ENCODE measurements at places on chromosomes 1 and 21.

DNA sequence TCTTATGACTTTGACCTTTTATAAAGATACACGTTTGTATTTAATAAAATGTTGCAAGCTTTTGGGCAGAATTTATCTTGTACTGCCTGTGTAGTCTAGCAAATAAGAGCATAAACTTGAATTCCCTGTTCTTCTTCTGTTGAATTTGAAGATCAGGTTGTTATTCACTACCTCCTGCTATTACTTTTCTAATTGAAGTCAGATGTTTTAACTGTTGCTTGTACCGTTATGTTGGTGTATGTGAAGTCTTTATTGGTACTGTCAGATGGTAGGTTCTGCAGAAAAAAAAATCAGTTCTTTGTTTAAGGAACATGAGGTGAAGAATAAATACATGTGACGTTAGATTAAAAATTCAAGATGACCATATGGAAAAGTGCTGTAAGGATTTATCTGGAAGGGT lies 69.1 kb downstream of the DYRK1A start:
- no peak for DNase-seq

- DNase-seq: no peak
Observed at GRCh38 chr1:76542359-76542758, 324.9 kb upstream of the ST6GALNAC5 start.

DNA sequence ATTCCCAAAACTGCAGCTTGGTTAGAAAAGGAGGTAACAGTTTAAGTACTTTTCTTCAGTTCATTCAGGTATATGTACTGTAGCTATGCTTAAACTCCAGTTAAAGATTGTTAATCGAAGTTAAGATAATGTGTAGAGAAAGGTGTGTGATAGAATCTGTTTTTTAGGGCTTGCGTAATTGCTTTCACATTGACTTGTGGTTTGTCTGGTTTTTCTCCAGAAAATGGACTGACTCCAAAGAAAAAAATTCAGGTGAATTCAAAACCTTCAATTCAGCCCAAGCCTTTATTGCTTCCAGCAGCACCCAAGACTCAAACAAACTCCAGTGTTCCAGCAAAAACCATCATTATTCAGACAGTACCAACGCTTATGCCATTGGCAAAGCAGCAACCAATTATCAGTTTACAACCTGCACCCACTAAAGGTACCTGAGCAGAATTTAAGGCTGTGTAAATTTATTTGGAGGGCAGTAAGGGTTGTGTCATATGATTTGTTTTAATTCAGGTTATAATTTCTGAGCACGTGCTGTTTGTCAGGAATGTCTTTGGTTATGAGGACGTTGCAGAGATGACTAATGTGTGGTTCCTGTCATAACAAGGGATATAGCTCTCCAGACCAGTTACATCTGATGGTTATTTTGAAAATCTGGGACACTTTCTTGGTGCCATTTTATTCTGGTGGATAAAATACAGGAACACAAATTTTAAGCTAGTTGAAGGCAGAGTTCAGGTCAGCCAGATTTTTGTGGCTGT lies 26.0 kb downstream of the ATF6 start:
- DNase-seq: no peak

- no peak for DNase-seq
Observed at GRCh38 chr21:42706765-42707164, 53.3 kb downstream of the PDE9A start.

- DNase-seq: peak; percentile 26
Observed at GRCh38 chr1:174021591-174022079, 522 bp downstream of the RC3H1 start.

- no peak for DNase-seq
Observed at GRCh38 chr1:107549152-107549810, 408.4 kb downstream of the NTNG1 start.

DNA sequence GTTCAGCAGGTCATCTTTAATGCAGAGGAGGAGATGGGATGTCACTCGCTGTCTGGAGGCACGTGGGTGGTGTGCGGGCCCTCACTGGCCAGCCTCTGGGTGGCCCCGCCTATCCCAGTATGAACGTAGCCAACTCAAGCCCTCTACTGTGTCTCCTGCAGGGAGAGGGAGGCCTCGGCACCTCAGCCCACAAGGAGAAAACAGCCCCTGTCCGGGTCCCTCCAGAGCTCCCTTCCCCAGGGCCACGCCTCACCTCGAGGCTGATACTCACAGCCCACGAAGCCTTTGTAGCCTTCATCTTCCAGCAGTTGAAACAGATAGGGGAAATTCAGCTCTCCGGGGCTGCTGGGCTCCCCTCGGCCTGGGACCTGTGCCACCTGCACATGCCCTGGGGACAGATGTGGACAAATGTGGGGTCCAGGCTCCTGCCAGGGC lies 2.6 kb downstream of the HYI start:
- no peak for DNase-seq

DNA sequence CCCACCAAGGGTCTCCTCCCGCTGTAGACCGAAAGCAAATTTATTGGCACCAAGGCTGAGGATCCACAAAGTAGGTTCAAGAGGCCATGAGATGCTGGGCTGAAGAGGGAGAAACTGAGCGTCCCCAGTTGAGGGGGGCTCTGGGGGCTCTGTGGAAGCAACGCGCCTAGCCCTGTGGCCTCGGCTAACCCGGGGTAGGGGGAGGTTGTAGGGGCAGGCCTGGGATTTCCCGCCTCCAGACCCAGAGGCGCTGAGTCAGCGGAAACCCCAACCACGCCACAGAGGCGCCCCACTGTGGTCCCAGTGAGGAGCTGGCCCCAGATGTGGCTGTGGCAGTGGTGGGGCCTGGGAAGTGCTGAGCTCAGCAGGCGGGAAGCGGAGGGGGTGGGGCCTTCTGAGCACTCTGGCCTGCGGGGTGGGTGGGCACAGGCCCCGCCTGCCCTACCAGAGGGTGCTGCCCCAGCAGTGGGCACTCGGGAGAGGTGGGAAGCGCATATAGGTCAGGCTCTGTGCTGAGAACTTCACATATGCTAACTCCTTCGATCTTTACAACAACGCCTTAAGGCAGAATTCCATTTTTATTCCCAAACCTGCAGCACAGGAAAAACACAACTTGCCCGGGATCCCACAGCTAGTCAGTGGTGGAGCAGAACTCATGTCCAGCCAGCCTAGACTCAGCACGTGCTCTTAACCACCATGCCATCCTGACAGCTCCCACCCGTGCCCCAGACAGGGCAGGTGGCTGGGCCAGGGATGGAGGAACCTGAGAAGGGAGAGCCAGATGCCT lies 1.5 kb upstream of the COL16A1 start:
- DNase-seq: peak; percentile 80

- no peak for DNase-seq
Observed at GRCh38 chr1:209391792-209392191, 191.7 kb upstream of the CAMK1G start.

DNA sequence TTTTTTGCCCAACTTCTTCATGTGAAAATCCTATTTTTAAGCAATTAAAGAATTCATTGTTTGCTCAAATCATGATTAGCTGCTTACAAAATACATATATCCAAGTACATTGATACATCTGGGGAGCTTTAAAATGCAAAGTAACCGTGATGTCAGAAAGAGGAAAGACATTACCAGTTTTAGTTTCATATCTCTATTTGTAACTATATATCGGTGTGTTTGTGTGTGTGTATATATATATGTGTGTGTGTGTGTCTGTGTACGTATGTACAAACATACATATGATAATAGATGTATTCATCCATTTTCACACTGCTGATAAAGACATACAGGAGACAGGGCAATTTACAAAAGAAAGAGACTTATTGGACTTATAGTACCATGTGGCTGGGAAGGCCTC lies 310.1 kb downstream of the DPYD start:
- no peak for DNase-seq

GRCh38 chr1:52635321-52636089 lies 2.5 kb downstream of the SHISAL2A start:
- DNase-seq: no peak

DNA sequence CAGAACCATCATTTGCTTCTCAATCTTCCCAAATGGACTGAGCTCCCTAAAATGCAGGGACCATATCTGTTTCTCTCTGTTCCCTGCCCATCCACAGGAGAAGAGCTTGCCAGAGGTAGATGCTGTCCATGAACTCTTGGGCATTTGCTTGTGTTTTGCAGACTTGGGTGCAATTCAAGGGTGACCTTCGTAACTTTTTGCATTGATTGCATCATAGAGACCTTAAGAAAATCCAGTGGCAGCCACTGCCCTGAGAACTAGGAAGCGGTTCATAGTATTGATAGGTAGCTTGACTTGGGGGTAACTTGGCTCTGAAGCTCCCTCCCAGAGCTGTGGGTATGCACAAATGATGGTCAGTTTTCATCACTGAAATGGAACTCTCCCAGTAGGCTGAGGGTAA lies 34.3 kb upstream of the EDEM3 start:
- DNase-seq: no peak

GRCh38 chr1:236167154-236167553 lies 24.8 kb downstream of the GPR137B start:
- no peak for DNase-seq

- DNase-seq: no peak
Observed at GRCh38 chr1:23601968-23602876, 42.9 kb upstream of the ID3 start.

DNA sequence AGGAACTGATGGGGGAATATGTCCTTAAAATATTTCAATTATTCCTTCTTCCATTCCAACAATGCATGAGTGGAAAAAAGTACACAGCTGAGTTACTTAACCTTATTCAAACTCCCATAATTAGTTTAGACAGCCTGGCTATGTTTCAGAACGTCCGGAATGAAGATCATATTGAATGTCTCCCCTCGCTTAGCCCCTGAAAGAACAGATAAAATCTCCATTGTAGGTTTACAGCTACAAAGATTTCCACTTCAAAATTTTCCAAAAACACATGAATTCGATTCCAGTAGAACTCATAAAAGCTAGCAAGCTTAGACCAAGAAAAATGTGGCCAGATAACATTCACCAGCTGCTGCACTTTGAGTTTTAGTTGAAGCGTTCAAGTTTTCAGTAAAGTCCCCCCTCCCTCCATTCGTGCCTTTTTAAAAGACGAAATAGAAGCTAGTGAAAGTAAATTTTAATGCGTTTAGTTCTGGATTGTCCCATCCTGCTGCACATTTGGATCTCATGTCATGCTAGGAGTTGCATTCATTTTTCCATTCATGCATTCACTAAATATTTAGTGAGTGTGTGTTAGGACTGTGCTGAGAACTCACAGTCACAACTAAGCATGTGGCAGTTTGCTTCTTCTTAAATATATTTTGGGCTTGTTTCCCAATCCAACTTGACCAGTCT lies 29.4 kb upstream of the SSX2IP start:
- no peak for DNase-seq

- no peak for DNase-seq
Observed at GRCh38 chr1:37677143-37677439, 15.2 kb upstream of the CDCA8 start.

GRCh38 chr21:36811762-36812161 lies 112.8 kb downstream of the SIM2 start:
- DNase-seq: no peak

- no peak for DNase-seq
Observed at GRCh38 chr1:221735999-221736398, 5.9 kb downstream of the DUSP10 start.

DNA sequence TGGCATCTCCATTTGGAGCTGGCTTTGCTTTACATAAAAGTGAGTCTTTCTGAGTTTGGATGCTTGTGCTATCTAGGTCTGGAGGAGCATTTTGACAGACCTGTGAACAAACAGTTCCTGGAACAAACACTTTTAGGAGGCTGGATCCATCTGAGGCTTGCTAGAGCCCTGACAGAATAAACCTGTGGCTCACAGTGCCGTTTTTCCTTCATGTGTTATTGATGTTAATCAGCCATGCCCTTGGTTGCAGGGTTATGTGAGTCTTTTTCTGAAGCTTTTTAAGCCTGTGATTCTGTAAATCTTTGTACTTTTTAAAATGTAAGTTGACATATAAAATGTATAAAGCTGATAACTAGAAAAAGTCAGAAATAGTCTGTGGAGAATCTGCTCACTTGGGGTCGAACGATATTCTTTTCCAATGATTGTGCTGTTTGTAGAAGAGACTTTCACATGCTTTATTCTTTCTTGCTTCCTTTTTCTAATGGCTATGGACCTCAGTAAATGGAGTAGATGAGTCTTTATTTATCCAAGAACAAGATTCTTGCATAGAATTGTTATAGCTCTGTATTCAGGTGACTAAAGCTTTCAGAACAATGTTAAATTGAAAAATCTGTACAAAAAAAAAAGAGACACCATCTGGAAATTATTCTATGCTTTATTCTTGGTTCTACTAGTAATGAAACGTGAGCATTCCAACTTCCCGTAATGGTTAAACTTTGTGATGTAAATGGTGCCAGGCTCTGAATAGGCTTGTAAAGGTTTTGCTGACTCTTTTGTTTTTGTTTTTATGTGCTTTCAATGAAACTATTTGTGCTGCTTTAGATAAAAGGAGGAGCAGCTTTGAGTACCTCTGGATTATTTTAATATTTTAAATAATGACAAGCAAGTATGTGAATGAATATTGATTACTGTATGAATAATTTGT lies 53.7 kb downstream of the CACHD1 start:
- no peak for DNase-seq

GRCh38 chr1:29202584-29203340 lies 21.1 kb upstream of the SRSF4 start:
- peak; percentile 89 for DNase-seq

DNA sequence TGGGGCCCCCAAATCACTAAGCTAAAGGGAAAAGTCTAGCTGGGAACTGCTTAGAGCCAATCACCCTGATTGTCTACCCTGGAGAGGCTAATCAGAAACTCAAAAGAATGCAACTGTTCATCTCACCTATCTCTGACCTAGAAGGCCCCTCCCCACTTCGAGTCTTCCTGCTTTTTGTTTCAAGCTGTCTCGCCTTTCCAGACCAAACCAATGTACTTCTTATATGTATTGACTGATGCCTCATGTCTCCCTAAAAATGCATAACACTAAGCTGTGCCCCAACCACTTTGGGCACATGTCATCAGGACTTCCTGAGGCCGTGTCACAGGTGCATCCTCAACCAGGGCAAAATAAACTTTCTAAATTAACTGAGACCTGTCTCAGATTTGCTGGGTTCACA lies 209.5 kb downstream of the APP start:
- DNase-seq: no peak

DNA sequence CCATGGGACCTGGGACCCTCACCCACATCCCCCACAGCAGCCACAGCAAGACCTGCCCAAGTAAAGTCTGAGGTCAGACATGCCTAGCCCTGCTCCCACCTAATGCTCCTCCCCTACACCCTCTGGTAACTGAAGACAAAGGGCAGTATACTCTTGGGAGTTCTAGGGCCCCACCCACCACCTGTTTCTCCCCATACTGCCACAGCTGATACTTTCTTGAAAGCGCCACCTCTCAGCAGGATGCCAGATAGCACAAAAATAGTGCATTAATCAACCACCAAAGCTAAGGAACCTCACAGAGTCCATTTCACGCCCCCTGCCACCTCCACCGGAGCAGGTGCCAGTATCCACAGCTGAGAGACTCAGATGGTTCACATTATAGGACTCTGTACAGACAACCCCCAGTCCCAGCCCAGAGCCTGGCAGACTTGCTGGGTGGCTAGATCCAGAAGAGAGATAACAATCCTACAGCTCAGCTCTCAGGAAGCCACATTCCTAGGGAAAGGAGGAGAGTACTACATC lies 238.1 kb downstream of the LRRC40 start:
- no peak for DNase-seq

GRCh38 chr1:168092566-168093355 lies 44.0 kb downstream of the GPR161 start:
- DNase-seq: no peak
